Stimulated activated CD8-positive, alpha-beta memory T cell treated with anti-CD3 and anti-CD28 coated beads, Interleukin-4, amount 100 ng/mL, for 4 hours (primary cell): ENCODE measurements at places on chromosomes 3 and 15.

- DNase-seq, result no peak
Measured at GRCh38 chr15:29864501-29864900, 42.2 kb upstream of the TJP1 start.

GRCh38 chr3:43024181-43024885 is 45.2 kb downstream of the GASK1A start:
- no peak for DNase-seq

DNA sequence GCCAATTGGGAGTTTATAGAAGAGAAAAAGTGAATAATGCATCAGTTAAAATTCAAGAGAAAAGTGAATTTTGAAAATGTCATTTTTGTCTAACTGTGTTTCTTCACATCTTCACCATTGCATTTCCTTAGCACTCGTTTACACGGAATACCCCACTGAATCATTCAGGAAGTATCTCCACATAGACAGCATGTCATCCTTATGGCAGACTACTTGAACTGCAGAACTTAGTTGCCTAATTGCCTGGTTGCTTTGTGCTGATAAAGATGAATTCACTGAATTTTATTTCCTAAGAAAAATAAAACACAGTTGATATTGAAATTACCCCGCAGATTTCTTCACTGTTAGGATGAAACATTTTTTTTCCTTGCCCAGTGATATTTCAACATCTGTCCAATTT is 627.1 kb downstream of the ROBO1 start:
- DNase-seq, result no peak

GRCh38 chr3:152219216-152219615 is 49.5 kb upstream of the MBNL1 start:
- no peak for DNase-seq

- no peak for DNase-seq
Measured at GRCh38 chr3:12764171-12764776, 5.2 kb upstream of the TMEM40 start.

DNA sequence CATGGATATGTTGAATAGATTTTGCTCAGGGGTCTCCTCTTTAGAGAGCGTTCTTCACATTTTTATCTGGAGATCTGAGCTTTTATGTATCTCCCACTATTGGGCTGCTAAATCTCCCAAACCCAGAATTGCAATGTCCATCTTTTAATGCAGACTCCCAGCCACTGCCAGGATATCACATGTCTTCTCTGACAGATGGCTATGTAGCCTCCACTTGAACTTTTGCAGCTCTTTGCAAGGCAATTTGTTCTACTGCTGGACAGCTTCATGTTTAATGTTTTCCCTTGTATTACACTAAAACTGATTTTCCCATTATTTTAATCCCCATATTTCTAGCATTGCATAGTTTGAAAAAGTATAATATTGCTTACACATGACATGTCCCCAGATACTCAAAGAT is 177.2 kb downstream of the LPP start:
- DNase-seq, result no peak

DNA sequence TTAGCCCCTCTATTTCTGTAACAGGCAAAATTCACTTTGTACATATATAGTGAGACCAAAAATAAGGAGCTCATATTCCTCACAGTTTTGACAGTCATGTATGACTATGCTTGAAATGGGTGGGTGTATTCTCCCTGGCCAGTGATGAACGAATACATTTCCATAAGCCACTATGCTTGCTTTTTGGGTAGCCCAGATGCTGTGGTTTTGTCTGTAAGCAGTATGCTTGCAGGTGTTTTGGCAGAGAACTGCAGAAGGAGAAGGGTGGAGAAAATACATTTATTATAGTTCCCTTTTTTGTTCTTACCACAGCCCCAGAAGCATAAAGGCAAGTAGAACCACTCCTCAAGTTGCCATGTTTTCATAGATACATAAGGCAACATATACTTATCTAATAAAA is 131.2 kb downstream of the RBMS3 start:
- DNase-seq, result no peak

GRCh38 chr3:194301730-194302129 is 49.4 kb downstream of the CPN2 start:
- no peak for DNase-seq

DNA sequence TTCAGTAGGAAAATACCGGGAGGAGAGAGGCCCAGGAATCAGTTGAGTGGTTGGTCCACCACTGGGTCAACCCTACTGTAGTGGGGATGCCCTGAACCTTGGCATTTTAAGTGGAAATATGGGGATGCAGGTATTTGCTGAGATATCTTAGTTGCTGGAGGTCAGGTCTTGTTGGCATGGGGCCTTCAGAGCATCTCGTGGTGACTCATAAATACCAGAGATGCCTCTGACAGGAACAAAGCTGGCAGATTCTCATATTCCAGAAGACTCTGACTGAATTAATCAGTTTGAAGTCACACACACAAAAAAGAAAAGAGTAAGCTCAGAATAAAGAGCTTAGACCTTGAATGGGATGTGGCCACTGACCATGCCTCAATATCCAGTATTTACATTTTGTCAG is 91.6 kb downstream of the CACNA2D3 start:
- no peak for DNase-seq

- peak; percentile 26 for DNase-seq
Measured at GRCh38 chr3:101828691-101829436, 20.4 kb upstream of the NFKBIZ start.

DNA sequence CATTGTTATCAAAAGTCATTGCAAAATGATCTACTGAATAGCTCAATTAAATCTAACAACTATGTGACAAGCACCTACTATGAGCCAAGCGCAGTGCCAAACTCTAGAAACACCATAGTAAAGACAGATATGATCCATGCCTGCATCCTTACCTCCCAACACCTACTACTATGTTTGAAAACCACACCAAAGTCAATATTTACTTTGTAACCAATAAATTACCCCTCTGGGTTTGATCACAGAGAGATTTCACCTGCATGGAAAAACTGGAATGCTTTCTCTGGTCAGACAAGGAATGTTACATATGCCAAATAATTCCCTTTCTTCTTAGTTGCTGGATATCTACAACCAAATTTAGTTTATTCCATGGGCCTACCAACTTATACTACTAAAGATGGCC is 422.2 kb downstream of the FHIT start:
- DNase-seq, result no peak

- no peak for DNase-seq
Measured at GRCh38 chr3:47406762-47407149, 25.9 kb downstream of the PTPN23 start.

DNA sequence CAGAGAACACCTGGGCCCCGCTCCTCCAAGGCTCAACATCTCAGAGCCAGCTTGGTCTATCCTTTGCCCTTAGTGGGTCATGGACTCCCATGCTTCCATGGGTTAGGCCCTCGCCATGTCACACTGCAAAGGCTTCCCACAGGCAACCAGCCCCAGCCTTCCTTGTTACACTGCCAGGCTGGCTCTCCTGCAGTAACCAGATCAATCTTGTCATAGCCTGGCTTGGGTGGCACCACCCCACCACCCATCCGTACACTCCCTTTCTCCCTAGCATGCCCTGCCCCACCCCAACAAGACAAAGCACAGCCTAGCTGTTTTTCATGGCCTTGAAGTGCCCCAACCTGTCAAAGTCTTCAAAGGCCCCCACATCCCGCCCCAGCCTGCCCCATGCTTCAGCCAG is 30.5 kb downstream of the CA12 start:
- DNase-seq, result no peak

GRCh38 chr15:80228959-80229610 is 22.9 kb downstream of the CTXND1 start:
- DNase-seq, result no peak
